ENCODE measurements at places on chromosomes 4 and X. TPM values are rescaled to one million over a fixed set of nuclear protein-coding genes. Genes with fewer than 3 reads are reported as not detected.

DNA sequence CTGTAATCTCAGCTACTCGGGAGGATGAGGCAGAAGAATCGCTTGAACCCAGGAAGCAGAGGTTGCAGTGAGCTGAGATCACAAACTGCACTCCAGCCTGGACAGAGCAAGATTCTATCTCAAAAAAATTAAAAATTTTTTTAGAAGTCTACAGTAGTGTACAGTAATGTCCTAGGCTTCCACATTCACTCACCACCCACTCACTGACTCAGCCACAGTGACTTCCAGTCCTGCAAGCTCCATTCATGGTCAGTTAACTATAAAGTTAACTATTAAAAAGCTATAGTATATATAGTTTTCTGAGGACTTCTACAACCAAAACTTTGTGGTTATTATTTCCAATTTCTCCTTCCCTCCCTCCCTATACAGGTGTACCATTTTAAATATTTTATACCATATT is 34.7 kb upstream of the NEUROG2 start:
- no peaks in the 10 kb centered on the region for H3K27me3 ChIP-seq
- H3K4me1 ChIP-seq, result no peaks in the 10 kb centered on the region

DNA sequence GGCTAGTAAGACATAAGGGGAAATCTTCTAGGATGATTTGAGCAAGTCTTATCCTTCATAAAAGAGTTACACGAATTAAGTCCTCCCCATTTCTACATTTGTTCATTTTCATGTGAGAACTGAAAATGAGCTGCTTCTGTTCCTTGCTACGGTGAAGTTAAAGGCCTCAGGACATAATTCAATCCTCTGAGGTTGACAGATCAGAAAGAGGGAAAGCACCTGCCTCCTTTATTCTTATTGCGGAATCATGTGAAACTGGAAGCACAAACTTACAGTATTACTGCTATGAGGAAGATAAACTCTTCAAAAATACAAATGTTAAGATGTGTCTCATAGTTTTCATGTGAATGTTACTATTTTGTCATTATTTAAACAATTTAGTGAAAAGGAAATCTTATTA is 395.3 kb downstream of the STPG2 start:
- DNase-seq, result no peak
- H3K27ac ChIP-seq, result no peak overlapping the region
- no peaks in the 10 kb centered on the region for H3K27me3 ChIP-seq
- H3K36me3 ChIP-seq, result no peaks in the 10 kb centered on the region

The CLNK gene
- not detected for polyA plus RNA-seq

The F9 gene
- polyA plus RNA-seq, result not detected

GRCh38 chr4:118894034-118894433 is 5.4 kb downstream of the SYNPO2 start:
- no peaks in the 10 kb centered on the region for H3K36me3 ChIP-seq
- no peak overlapping the region for H3K4me3 ChIP-seq
- H3K27me3 ChIP-seq, result peaks cover 13% of the 10 kb centered on the region
- no peak overlapping the region for H3K27ac ChIP-seq
- DNase-seq, result no peak

GRCh38 chrX:136219893-136220292 is 31.3 kb downstream of the MAP7D3 start:
- no peak overlapping the region for H3K4me3 ChIP-seq
- H3K27ac ChIP-seq, result no peak overlapping the region
- H3K27me3 ChIP-seq, result no peaks in the 10 kb centered on the region
- H3K36me3 ChIP-seq, result peaks cover 12% of the 10 kb centered on the region

GRCh38 chrX:110178179-110178865 is 139.6 kb downstream of the AMMECR1 start:
- peaks cover 3% of the 10 kb centered on the region for H3K36me3 ChIP-seq
- H3K4me1 ChIP-seq, result peaks cover 4% of the 10 kb centered on the region
- H3K4me3 ChIP-seq, result no peak overlapping the region
- DNase-seq, result no peak
- no peaks in the 10 kb centered on the region for H3K27me3 ChIP-seq

The APEX2 gene
- polyA plus RNA-seq, result 27.4 TPM

DNA sequence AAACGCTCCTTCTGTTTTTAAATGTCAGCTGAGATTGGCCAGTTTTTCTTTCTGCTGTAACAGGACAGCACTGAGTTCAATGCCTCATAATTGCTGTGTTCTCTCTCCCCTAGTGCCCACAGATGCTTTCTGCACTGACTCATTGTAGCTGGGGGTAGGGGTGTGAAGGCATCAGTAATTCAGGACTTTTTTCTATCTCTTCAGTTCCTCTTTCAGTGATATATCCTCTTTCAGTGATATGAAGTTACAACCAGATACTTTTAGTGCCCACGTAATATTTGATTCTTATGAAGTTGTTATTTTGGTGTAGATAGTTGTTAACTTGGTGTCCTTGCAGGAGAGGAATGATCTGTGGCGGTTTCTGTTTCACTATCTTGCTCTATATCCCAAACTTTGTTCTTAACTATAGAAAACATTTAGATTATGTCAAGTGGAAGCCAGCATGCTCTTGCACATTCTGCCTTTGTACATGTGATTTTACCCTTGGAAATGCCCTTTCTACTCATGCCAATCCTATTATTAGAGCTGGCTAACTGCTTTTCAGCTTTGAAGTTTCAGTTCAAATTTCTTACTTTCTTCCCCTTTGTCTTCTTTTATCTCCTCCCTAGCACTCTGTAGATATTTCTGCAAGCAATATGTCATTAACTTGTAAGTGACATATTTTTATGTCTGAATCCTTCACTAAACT is 1258.4 kb downstream of the FAM133A start:
- no peaks in the 10 kb centered on the region for H3K4me1 ChIP-seq
- no peak for DNase-seq
- no peaks in the 10 kb centered on the region for H3K27me3 ChIP-seq
- H3K4me3 ChIP-seq, result no peak overlapping the region
- H3K27ac ChIP-seq, result no peak overlapping the region

The CSN3 gene
- polyA plus RNA-seq, result not detected

DNA sequence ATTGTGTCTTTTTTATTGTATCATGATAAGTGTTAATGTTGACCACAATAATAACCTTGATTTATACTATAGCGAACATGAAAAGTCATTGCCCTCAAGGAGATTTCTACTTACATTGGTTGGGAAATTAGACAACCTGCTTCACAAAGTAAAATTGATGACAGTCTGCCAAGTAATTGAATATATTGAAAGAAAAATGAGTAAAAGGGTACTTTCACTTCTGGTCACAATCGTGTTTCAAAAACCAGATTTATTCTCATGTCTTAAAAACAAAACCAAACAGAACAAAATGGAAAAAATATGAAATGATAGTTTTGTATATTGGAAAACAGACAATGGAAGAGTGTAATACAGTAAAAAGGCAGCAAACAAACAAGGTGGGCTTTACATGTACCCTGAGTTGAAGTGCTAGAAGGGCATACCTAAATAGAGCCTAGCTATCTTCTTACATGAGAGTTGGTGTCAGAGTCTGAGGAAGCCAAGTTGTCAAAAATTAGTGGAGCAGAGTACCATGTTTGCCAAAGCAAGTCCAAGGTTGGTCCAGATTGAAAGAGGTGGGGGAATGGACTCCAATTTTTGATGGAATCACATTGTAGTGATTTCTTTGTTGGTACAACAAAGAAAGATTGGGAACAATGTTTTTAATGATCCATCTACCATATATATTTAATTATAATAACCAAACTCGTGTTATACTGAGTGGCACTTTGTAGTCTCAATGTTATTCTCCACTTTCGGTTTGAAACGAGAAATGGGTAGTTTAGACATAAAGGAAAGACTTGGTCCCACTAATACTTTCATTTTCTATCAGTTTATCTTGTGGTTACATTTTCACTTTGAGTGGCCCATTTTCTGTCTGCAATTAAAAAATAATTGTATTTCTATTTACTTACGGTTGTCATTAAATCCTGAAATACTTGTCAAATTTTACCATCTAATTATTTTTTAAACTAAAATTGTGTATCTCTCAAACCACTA is 775.6 kb downstream of the STIM2 start:
- no peaks in the 10 kb centered on the region for H3K36me3 ChIP-seq
- no peak overlapping the region for H3K4me3 ChIP-seq
- H3K27me3 ChIP-seq, result no peaks in the 10 kb centered on the region
- no peaks in the 10 kb centered on the region for H3K4me1 ChIP-seq

GRCh38 chr4:178665916-178666315 is 1223.7 kb upstream of the AGA start:
- no peaks in the 10 kb centered on the region for H3K27me3 ChIP-seq
- no peak overlapping the region for H3K4me3 ChIP-seq
- DNase-seq, result no peak
- no peaks in the 10 kb centered on the region for H3K4me1 ChIP-seq

DNA sequence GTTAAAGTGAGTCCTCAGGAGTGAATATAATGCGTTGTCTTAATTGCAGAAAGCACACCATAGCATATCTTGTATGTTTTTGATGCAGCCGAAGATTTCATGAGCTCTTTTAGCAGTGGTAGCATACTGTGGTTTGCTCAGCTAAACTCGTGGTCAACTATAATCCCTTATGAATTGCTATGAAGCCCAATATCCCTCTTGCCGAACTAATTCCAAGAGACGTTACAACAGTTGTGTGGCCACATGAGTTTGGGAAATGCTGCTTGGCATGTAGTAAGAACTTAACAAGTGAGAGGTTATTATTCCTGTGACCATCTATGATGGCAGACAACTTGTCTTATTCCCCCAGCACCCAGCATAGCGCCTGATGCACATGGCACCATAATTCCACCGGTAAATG is 30.7 kb downstream of the SYAP1 start:
- peaks cover 5% of the 10 kb centered on the region for H3K27me3 ChIP-seq
- H3K27ac ChIP-seq, result no peak overlapping the region
- H3K4me3 ChIP-seq, result no peak overlapping the region
- peaks cover 6% of the 10 kb centered on the region for H3K36me3 ChIP-seq
- DNase-seq, result no peak

The DGAT2L6 gene
- not detected for polyA plus RNA-seq

The LDB2 gene
- 7.5 TPM for polyA plus RNA-seq

The USP17L20 gene
- not detected for polyA plus RNA-seq

- H3K36me3 ChIP-seq, result no peaks in the 10 kb centered on the region
- DNase-seq, result no peak
- H3K4me1 ChIP-seq, result peaks cover 13% of the 10 kb centered on the region
- H3K27me3 ChIP-seq, result peaks cover 9% of the 10 kb centered on the region
- H3K27ac ChIP-seq, result no peak overlapping the region
Observed at GRCh38 chr4:7185487-7186030, 6.8 kb upstream of the SORCS2 start.

The RPS3A gene
- 1,390 TPM for polyA plus RNA-seq

GRCh38 chr4:158253350-158253980 is 43.2 kb downstream of the TMEM144 start:
- H3K4me1 ChIP-seq, result no peaks in the 10 kb centered on the region
- no peaks in the 10 kb centered on the region for H3K27me3 ChIP-seq
- no peaks in the 10 kb centered on the region for H3K36me3 ChIP-seq
- no peak overlapping the region for H3K4me3 ChIP-seq
- peak; percentile 12 for DNase-seq

DNA sequence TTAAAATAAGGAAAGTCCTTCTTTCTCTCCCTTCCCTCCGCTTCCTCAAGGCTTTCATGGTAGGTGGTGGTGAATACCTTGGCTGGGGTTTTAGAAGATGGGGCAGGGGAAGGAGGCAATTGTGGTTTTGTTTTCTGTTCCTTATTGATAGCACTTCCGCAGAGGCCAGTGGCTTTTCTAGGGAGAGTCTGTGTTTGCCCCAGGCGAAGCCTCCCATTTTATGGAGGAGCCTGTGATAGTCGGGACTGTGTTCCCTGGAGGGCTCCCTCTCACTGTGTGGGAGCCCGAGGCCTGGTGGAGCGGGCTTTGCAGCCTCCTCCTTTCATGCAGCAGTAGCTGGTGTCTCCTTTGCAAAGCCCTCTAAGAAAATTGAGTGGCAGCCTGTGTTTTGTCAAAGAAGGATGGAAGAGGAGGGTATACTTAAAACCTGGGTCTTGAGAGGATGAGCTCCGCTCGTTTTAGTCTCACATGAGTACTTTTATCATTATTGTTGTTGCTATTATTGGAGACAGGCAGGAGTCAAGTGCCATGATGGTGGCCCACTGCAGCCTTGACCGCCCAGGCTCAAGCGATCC is 29.8 kb upstream of the STOX2 start:
- no peaks in the 10 kb centered on the region for H3K4me1 ChIP-seq
- no peak for DNase-seq
- H3K4me3 ChIP-seq, result no peak overlapping the region
- no peaks in the 10 kb centered on the region for H3K36me3 ChIP-seq

The DNASE1L1 gene
- 21.1 TPM for polyA plus RNA-seq

- H3K27me3 ChIP-seq, result peaks cover 1% of the 10 kb centered on the region
- DNase-seq, result no peak
- H3K27ac ChIP-seq, result no peak overlapping the region
- peaks cover 50% of the 10 kb centered on the region for H3K36me3 ChIP-seq
Observed at GRCh38 chr4:129064717-129065116, 28.6 kb downstream of the SCLT1 start.

DNA sequence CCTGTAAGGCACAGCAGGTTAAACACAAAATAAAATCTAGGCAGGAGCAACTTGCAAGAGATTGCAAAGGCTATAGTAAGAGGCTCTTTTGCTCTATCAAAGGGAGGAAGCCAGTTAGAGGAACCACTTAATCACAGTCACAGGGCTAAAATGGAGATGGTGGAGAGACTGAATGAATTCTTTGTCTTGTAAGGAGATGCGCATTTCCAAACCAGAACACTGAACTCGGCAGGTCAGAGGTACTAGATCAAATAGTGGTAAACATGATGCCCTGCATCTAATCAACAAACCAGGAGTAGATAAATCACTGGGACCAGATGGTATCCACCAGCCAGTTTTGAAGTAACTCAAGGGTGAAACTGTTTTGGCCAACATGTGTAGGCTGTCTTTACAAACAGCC is 55.8 kb downstream of the GPC4 start:
- no peaks in the 10 kb centered on the region for H3K36me3 ChIP-seq
- no peak overlapping the region for H3K27ac ChIP-seq
- no peaks in the 10 kb centered on the region for H3K4me1 ChIP-seq
- H3K4me3 ChIP-seq, result no peak overlapping the region
- no peak for DNase-seq

The FREM3 gene
- not detected for polyA plus RNA-seq

DNA sequence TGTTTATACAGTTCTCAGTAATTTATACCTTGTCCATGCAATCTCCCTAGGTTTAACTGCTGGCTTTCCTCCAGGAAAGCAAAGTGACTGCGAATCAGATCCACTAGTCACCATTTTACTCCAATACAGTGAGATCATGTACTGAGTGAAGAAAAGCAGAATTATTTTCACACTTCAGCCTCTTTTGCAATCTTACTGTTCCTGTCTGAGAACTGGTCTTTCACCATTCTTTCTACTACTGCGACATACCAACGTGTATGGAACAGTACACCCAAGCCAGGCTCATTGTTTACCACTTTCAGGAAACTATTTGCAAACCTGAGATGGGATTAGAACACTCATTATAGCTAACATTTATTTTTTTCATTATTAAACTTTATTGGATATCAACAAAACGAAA is 8.0 kb upstream of the MSL3 start:
- DNase-seq, result no peak
- no peaks in the 10 kb centered on the region for H3K4me1 ChIP-seq
- H3K27me3 ChIP-seq, result peaks cover 5% of the 10 kb centered on the region
- H3K36me3 ChIP-seq, result no peaks in the 10 kb centered on the region

GRCh38 chr4:81204571-81204970 is 10.5 kb downstream of the PRKG2 start:
- DNase-seq, result no peak
- no peak overlapping the region for H3K4me3 ChIP-seq
- no peaks in the 10 kb centered on the region for H3K4me1 ChIP-seq
- no peaks in the 10 kb centered on the region for H3K36me3 ChIP-seq

The DCAF12L2 gene
- polyA plus RNA-seq, result not detected

The CCSER1 gene
- polyA plus RNA-seq, result 0.90 TPM
